ENCODE measurements at places on chromosomes 2 and 18.

GRCh38 chr18:59101830-59102414, 37.8 kb upstream of the SEC11C start:
- no peak for DNase-seq

DNA sequence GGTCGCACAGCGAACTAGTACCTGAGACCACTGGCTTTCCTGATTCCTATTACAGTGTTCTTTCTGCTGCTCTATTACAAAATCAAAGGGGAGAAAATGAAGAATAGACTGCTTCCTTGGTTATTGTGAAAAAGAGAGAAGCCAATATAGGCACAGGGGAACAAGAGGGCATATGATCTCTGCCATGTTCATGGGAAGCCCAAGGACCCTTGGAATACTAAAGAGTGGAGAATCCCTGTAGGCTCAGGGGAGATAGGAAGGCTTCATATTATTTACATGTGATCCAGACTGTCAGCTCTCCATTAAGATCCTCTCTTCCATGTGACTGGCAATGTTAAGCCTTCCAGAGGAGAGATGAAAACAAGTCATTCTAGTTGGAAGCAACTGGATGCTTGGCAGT, 135.7 kb upstream of the MYCN start:
- no peak for DNase-seq

DNA sequence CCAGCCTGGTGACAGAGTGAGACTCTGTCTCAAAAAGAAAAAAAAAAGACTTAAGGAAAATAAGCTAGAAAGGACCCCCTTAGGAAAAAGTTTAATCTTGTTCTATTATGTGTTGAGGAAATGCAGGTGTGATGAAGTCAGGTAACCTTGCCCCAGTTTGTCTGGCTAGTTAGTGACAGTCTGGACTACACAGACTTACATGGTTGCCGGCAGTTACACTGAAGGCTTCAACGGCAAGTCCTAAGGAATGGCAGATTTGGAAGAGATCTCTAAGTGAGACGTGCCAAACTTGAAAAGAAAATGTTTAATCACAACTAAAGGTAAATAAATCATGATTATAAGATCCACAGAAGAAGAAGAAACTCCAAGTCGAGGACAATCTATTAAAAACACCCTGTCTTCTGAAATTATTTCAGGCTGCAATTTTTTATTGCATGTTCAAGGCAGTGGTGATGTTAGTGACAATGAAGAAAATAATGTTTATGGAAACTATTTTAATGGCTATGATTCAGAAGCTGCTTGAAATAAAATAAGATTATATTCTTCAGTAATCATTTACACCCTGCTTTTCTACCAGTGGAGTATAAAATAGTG, 84.2 kb downstream of the TTC27 start:
- DNase-seq: no peak

- DNase-seq: peak; percentile 83
These were observed 1004.4 kb upstream of the CDH2 start for GRCh38 chr18:29181151-29181901.

GRCh38 chr2:81870119-81870518, 1565.6 kb upstream of the LRRTM1 start:
- DNase-seq: no peak

DNA sequence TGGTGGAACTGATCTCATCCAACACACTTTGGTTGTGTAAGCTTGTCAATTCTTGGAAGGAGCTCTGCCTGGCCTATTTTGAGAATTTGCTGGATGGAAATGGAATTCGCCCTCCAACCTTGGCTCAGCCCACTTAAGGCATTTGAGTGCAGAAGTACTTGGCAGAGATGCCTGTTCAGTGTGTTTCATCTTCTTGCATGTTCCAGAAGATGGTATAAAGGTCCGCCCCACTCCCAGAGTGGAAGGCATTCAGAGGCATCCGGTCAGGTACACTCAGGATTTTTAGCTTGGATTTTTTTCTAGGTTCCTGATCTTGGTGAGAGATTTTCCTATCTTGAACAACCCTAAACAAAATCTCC, 61.3 kb upstream of the TXNDC2 start:
- peak; percentile 64 for DNase-seq

DNA sequence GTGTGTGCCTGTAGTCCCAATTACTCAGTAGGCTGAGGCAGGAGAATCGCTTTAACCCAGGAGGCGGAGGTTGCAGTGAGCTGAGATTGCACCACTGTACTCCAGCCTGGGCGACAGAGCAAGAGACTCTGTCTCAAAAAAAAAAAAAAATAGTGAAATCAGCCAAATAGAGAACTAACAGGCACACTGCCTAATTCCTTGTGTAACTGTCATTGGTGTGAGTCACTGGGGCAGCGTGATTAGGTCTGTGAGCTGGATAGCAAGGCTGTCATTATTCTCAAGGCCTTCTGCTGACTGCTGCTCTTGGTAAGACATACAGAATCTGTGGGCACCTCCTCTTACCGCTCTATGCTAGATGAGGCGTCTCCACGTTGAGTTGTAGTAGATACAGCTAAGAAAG, 270.3 kb downstream of the NEDD4L start:
- peak; percentile 90 for DNase-seq

GRCh38 chr2:196330645-196331044, 159.3 kb upstream of the STK17B start:
- DNase-seq: no peak

DNA sequence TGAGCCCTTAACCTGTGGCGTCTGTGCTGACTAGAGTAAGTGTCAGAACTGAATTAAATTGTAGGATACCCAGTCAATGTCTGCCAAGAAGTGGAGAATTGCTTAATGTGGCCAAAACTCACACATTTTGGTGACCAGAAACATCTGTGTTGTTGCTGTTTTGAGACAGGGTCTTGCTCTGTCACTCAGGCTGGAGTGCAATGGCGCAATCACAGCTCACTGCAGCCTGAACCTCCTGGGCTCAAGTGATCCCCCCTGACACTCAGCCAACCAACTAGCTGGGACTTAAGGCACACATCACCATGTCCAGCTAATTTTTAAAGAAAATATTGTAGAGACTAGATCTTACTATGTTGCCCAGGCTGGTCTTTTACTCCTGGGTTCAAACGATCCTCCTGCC, 34.4 kb upstream of the RTN4 start:
- DNase-seq: no peak

GRCh38 chr18:58005885-58006523, 38.0 kb upstream of the NEDD4L start:
- DNase-seq: peak; percentile 16

DNA sequence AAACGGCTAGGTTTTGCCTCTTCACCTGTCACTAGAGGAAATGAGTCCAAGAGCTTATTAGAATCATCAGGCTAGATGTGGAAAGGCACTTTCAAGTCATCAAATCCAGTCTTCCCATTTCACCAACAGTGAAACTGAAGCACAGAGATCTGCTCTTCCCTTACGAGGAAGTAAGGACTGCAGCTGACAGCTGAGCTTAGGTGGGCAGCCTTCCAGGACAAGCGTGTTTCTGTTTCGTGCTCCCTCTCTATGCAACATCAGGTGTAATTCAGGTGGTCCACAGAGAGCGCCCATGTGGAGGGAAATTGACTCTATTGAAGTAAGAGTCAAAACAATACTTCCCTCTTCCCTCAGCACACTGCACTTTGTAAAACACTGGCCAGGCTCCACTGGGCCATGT, 5.5 kb downstream of the CYRIA start:
- no peak for DNase-seq

- no peak for DNase-seq
These were observed 26.5 kb downstream of the EPAS1 start for GRCh38 chr2:46323730-46324129.

DNA sequence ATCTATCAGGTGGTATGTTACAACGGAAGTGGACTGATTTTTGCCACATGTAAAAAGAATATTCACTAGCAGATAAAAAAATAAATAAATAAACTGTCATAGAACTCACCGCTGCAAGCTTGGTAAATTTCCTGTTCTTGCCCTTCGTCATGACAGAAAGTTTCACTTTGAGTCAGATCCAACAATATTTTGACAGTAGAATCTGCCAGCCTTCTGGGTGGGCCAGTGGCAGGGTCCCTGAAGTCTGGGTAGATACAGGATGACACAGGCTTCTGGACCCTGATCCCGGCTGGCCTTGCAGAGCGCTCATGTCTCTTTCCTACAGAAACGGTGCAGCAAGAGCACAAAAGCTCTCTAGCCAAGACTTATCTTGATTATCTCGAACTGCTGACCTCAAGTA, 97.8 kb upstream of the PMAIP1 start:
- DNase-seq: no peak

DNA sequence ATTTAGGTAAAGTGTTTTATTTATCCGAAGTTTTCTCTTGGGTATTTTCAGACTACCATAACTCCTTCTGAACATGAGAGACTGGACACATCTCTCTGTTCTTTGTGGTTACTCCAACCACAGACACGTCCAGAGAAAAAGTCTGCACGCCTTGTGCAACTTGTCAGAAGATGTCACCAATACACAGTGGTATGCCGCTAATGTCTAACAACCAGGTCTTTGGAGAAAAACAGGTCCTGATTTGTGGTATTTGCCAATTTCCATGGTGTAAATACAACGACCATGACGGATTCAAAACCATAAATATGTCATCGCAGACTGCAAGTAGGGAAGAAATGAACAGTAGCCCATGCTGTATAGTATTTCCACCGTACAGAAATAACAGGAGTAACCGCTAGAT, 620.6 kb upstream of the ID2 start:
- no peak for DNase-seq

DNA sequence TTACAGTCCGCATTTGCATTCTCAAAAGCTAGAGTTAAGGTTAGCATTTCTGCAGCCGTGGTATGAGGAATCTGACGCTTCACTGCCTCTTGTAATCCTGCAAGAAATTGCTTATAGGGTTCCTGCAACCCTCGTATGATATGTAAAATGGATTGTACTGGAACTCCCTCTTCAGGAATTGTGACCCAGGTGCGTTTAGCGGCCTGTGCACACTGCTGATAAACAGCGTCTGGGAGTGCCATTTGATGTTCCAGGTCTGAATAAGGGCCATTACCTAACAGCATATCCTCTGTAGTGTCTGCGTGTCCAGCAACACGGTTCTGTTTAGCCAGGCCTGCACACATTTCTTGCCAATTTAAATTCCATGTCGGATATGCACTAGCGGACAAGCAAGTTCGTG, 42.5 kb downstream of the CXCR4 start:
- DNase-seq: no peak

- no peak for DNase-seq
These were observed 18.9 kb upstream of the STAT4 start for GRCh38 chr2:191169456-191170300.

DNA sequence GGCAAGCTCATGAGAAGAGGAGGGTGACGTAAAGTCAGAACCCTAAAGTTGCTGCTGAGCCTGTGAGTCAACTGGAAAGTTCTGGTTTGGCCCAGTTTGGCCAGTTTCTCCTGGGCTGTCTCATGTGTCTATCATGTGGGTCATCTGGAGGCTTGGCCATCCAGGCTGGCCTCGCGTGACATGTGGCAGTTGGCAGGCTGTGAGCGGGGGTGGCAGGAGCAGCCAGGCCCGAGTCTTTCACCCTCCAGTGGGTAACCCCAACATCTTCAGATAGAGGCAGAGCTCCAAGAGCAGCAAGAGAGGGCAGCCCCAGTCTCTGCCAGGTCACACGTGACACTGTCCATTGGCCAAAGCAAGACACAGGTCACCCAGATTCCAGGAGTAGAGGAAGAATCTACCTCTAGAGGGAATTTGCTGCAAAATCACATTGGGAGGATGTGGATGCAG, 51.5 kb downstream of the FHOD3 start:
- DNase-seq: no peak

DNA sequence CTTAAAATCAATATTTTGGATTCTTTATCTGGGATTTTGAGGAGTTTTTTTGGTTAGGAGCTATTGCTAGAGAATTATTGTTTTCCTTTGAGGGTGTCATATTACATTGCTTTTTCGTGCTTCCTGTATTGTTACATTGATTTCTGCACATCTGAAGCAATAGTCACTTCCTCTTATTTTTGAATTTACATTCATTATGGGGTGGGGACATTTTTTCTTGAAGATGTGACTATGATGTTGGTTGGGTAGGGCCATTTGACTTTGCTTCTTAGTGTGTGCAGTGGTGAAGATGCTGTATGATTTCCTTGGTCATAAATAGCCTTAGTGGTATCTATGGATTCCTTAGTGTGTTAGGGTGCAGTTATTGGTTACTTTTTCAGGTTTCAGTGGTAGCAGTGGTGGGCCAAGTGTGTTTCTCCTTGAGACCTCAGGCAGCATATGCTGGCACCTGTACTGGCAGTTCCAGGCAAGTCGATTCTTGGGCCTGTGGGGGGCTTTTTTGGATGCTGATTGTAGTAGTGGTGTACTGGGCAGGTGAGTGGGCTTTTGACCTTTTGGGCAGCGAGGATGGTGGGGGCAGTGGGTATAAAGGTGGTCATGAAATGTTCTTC, 61.8 kb downstream of the ARHGAP25 start:
- DNase-seq: no peak

DNA sequence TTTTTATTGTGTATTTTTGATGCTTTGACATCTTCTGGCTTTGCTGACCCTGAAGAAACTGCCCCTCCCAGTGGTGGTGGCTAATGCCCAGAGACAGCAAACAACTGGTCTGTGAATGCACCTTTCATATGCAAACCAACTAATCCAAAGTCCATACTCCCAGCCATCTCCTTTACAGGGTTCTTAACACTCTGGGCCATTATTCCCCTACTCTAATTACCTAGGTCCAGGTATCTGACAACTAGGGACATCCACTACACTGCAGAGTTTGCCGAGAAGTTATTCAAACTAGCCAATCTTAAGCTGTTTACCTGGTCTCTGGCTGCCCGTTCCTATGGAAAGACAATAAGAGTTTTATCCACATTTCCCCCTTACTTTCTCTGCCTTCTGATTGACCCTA, 73.6 kb downstream of the FSHR start:
- no peak for DNase-seq

DNA sequence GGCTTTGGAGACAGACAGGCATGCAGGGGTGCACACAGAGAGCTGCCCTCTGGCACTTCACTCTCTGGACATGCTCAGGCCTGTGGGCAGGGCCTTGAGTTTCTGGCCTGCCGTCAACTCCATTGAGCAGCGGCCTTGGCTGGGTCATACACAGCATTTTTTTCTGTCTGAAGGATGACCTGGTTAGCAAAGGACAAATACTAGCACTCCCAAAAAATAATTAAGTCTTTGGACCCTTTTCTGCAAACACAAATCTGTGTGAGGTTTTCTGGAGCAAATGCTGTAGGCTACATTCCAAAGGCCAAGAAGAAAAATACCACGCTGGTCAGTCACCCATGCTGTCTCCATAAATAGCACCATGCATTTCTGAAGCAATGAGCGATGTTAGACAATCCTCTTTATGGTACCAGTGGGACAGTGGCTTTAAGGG, 124.7 kb upstream of the CTAGE1 start:
- DNase-seq: no peak

- DNase-seq: no peak
These were observed 717.9 kb upstream of the SLC8A1 start for GRCh38 chr2:41169744-41170143.

GRCh38 chr18:31943878-31944816, 1.2 kb upstream of the TRAPPC8 start:
- DNase-seq: no peak

Measured in AG09319 (cell line).